ENCODE measurements at places on chromosomes 12 and 14.

- DNase-seq: peak; percentile 22
Observed at GRCh38 chr12:835754-836518, 83.6 kb downstream of the WNK1 start.

GRCh38 chr12:30926243-30927221 is at the start of gene TSPAN11:
Gene TSPAN11 (plus strand): TSS chr12:30926748. CDS start chr12:30953992, 27,244 bp downstream.
- DNase-seq: peak; percentile 50

GRCh38 chr12:128075332-128075731 is 191.6 kb upstream of the TMEM132C start:
- no peak for DNase-seq

DNA sequence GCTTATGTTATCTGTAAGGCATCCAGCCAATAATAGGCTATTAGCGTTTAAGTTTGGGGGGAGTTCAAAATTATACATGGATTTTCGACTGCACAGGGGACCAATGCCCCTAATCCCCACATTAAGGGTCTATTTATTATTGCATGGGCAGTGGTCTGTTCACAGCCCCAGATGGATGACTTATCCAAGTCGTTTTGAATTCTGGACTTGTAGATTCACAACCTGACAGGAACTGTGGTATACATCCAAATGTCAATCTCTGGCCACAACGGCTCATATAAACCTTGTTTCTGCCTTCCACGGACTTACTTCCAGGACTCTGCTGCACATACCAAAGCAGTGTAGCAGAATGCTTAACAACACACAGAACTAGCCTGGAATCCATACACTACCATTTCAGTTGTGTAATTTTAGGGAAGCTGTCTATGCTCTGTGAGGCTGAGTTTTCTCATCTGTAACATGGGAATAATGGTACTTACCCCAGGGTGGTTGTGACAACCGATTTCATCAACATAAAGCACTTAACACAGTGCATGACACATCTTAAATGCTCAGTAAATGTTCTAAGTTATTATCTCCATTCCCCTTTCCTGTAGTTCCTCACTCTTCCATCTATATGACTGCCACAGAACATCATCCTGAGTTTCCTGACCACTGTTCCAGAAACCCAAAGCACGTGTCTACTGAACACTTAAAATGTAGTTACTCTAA is 3.7 kb downstream of the DDX24 start:
- DNase-seq: no peak

DNA sequence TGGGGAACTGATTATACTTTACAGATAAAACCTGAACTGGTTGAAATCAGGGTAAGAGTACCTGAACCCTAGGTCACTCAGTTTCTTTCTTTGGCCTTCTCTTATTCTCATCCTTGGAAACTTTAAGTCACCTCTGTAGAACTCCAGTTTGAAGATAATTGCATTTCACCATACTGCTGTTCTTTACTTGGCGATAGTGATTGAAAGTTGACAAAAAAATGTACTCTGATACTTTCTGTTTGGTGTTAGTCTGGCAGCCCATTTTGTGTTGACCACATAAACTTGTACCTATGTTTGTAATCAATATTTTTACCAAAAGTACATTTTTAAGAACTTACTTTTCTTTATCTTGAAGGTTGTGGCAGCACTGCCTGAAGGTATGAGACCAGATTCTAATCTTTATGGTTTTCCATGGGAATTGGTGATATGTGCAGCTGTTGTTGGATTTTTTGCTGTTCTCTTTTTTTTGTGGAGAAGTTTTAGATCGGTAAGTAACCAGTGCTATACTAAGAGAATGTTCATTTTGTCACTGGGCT is 42.9 kb downstream of the MIA2 start:
- no peak for DNase-seq

DNA sequence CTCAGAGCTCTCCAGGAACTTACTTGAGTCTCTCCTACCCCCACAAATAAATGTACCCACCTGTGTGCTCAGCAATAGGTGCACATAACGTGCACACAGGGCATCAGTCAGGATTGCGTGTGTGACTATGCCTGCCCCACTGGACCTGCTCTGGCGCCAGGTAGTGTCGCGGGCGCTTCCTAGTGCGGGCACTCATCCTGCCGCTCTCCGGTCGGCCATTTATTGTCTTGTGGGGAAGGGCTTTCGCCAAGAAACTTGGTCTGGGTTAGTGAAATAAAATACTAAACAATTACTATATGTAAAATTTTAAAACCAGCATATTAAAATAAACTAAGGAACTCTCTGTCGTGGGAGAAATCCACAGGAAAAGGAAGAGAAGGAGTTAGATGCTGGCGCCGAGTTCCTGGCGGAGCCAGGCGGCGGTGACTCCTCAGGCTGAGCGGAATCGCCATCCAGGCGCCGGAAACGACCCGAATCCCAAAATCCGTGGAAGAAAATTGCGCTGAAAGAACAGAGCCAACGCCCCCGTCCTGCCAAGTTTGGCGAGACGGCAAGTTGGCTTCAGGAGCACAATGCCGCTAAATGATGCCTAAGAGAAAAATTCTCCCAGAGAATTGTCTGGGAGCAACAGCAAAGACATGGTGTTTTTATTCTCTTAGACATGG is 7.9 kb upstream of the HOXC13 start:
- DNase-seq: no peak
